ENCODE measurements at places on chromosomes 6 and 20.

- no peak for DNase-seq
Measured at GRCh38 chr6:24490948-24491347, 1.6 kb upstream of the GPLD1 start.

- no peak for DNase-seq
Measured at GRCh38 chr20:57561356-57562279, 708 bp downstream of the PCK1 start.

DNA sequence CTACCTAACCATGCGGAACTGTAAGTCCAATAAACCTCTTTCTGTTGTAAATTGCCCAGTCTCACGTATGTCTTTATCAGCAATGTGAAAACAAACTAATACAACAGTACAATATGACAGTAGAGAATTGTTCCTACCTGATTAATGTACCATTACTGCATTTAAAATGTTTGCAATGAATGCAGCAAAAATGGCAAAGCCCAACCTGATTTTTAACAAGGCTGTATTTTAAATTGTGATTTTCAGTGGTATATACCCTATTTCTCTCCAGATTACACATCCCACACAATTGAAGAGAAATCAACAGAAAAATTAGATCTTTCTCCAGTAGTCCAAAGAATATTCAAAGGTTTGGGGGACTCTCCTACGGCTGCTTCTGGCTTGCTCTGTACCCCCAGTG, 3.3 kb upstream of the PCSK2 start:
- DNase-seq = no peak

DNA sequence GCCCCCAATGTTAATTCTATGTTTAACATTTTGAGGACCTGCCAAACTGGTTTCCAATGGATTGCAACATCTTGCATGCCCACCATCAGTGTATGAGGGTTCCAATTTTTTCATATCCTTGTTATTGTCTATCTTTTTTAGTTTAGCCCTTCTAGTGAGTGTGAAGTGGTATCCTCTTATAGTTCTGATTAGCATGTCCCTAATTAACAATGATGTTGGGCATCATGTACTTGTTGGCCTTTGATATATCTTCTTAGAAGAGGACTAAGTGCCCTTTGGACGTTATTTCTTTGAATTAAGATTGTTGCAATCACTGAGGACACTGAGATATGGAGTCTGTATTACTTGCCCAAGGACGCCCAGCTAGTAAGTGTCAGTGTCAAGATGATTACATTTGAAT, 22.3 kb downstream of the GCNT2 start:
- DNase-seq = no peak

DNA sequence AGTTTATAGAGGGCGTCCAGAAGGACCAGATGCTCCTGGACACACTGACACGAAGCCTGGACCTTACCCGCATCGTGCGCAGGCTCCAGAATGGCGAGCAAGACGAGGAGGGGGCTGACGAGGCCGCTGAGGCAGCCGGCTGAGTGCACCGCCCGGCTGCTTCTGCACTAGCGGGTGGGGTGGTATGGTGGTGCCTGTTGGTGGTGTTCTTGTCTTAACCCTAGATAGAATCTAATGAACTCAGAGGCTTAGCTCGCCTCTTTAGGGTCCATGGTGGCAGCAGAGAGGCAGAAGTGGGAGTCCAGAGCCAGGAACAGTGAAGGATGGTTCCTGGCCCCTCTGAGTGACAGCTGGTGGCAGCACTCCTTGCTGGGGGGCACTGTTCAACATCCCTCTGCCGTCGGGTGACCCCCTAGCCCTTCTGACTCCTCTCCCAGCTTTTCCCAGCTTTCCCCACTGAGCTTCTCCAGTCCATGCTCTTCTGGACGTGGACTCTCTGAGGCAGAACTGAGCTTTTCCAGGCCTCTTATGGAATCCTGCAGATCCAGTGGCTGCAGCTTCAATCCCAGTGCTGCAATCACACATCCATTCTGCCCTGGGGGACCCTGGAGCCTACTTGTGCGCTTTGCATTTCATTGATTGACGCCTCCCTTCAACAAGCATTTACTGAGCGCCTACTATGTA, 6.2 kb downstream of the GUCA1A start:
- no peak for DNase-seq

DNA sequence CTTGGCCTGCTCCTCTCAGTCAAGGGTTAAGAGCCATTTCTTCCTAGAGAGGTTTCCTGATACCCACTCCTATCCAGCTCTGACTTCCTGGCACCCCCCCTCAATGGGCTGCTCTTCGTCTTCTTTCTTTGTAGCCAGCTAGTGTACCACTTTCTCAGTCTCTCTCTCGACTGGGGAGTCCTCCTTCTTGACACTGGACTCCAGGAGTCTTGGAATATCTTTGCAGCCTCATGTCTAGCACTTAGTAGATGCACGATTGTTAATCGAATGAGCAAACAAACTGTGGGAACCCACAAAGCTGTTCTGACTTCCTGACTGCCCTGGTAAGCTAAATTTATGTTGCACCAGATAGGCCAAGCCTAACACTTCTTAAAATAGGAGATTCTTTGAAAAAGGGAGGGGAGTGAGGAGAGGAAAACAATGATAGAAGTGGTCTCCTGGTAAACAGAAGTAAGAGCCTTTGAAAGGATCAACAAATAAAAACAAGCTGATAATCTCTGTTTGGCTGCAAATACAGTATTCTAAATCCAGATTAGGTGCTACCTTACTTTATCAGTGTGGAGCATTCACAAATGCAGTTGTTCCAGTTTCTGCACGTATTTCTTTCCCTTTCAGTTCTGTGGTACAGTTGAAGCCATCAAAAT, 160.1 kb upstream of the CITED2 start:
- no peak for DNase-seq

- peak; percentile 86 for DNase-seq
Measured at GRCh38 chr6:158758941-158759479, 60.2 kb downstream of the EZR start.

GRCh38 chr6:20716865-20717264, 182.6 kb downstream of the CDKAL1 start:
- DNase-seq = no peak

DNA sequence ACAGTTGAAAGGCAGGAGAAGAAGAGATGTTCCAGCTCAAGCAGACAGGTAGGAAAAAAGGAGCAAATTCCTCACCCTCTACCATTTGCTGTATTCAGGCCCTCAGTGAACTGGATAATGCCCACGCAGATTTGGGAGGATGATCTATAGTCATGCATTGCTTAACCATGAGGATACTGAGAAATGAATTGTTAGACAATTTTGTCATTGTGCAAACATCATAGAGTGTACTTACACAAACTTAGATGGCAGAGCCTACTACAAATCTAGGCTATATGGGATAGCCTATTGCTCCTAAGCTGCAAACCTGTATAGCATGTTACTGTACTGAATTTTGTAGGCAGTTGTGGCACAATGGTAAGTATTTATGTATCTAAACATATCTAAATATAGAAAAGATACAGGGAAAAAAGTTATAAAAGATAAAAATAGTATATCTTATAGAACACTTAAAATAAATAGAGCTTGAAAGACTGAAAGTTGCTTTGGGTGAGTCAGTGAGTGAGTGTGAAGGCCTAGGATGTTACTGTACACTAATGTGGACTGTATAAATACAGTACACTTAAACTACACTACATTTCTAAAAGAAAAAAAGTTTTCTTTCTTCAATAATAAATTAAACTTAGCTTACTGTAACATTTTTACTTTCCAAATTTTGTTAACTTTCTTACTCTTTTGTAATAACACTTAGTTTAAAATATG, 672.3 kb downstream of the UTRN start:
- DNase-seq = no peak

GRCh38 chr6:82227770-82228169, 19.8 kb downstream of the IBTK start:
- DNase-seq = no peak

DNA sequence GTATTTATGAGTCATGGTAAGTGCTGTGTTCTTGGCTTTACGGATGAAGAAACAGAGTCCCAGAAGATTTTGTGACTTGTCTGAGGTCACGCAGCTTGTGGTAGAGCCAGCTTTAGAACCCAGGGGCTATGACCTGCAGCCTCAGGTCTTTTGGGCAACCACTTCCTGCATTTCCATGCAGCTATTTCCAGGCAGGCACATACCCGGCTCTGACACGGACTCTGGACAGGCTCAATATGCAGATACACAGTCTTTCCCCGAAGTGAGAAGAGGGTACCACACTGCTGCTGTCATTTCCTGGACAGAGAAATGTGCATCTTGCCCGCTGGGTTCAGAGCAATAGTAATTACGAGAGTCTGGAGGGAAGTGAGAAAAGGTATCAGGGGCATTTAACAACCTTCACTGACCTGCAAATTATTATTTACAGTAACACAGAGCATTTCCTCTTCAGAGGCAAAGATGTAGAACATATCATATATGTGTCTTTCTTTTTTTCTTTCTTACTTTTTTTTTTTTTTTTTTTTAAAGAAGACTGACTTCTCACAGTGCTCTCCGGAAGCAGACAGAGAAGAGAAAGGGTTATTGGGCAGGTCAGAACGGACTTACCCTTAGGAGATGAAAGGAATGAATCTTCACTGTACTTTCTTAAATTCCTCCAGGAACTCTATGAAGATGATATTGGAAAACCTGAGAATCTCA, 185.1 kb downstream of the CLIC5 start:
- no peak for DNase-seq

DNA sequence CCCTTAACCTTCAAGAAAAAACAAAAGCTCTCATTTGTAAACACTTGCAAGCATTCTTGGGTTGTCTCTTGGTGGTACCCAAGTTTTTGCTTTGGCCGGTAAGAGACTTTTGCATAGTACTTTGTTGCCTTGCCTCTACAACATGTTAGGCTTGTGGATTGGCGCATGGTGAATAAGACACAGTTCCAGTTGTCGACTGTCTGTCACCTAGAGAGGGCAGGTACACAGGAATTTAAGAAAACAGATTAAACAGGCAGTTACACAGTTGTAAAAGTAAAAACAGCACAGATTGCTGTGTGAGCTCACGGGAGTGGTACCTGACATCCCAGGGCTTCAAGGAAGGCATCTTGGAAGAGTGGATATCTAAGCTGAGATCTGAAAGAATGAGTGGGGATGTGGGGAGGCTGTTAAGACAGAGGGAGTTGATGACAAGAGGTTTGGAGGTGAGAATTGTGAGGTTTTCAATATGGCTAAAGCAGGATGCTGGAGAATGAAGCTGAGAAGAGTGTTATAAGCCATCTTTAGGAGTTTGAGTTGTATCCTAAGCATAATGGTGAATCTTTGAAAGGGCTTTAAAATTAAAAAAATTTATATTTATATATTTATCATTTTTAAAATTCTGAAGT, 19.2 kb downstream of the UTRN start:
- DNase-seq = no peak

DNA sequence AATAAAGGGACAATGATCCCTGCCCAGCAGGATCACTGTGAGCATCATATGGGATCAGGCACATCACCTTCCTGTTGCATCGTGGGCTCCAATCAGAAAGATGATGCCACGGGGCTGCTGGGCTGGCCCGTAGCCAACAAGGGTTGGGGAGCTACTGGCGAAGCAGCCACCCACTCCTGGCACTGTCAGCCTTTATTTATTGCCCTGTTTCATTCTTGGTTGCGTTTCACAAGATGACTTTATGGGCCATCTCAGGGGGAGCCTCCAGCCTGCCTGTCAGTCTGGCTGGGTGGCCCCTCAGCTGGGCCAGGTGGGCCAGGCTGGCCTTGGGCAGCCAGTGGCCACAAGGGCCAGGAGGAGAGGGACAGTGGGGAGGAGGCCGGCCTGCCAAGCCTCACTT, 17.3 kb downstream of the VSTM2L start:
- DNase-seq = peak; percentile 13

DNA sequence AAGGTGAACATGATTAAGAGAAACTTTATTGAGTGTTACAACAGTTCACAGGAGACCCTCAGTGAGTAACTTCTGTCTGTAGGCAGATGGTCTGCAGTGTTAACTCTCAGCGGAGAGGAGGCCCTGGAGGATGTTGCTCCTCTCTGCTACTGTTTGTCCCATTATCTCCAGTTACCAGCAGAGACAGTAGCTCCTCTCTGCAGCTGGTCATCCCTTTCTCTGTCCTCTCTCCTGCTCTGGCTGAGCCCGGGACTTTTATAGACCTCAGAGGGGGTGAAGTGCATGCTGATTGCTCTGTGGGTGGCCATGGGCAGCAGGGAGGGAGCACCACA, 5.7 kb downstream of the GTSF1L start:
- DNase-seq = no peak

DNA sequence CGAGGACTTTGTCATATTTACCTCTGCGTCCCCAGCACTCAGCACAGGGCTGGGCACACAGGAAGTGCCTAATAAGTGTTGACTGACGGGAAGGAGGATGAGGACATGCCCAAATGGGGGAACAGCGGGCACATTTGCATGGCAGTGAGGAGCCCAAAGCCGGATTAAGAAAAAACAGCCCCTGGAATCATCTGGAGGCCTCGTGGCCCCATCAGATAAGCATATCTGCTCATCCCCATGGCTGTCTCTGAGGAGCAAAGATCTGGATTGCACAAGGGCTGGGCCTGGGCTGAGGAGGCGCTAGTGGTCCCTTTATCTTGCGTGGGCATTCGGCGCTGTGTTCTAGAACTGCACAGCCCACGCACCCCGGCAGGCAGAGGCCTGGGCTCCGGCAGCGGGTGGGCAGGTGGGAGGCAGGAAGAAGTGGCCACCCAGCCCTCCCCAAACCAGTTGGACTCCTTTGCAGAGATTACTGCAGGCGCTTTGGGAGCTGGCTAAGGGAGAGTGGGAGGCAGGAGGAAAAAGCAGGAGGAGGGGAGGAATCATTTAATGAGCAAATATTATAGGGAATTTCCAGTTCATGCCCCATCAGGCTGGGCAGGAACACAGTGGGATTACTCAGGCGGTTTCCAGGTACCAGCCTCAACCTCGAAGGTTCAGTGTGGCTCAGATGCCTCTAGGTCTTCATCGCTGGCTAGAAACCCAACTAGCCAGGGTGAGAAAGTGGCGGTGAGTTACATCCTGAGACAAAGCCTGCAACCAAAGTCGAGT, 108.1 kb downstream of the CEBPB start:
- DNase-seq = no peak

- no peak for DNase-seq
Measured at GRCh38 chr6:159086033-159086618, 41.3 kb upstream of the TAGAP start.

DNA sequence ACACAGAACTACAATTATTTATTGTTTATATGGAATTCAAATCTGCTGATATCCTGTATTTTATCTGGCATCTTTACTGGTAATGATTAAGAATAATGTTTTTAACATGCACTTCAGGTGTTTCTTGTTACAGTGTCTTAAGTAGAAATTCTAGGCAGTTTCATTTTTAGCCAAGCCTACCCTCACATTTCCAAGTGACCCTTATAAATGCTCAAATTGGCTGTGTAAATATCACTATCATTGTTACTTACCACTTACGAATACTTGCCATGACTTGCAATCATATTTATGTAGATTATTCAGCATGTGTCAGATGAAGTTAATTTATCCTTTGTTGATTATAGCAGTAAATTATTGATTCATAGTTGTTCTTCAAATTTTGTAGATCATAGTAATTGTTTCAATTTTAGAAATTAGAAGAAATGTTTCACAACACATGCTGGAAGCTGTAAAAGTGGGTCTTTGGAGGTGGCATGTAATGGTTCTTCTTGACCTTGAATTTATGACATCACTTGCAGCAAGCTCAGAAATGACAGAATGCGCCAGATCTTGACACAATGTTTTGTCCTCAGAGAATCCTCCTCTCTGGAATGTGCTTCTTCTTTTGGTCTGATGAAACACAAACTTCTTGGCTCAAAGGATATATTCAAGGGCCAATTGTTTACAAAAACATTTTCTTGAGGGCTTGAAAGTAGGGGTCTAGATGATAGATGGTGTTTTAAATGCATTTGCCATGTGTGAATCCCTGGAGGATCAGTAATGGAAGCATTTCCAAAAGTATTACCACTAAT, 471.8 kb downstream of the COL12A1 start:
- DNase-seq = no peak

- DNase-seq = no peak
Measured at GRCh38 chr6:47476781-47477496, 650 bp upstream of the CD2AP start.

- no peak for DNase-seq
Measured at GRCh38 chr6:95099410-95099809, 477.9 kb upstream of the MANEA start.
